H1 (cell line): ENCODE measurements at places on chromosomes 7 and 10. TPM values are rescaled to one million over a fixed set of nuclear protein-coding genes. Genes with fewer than 3 reads are reported as not detected.

DNA sequence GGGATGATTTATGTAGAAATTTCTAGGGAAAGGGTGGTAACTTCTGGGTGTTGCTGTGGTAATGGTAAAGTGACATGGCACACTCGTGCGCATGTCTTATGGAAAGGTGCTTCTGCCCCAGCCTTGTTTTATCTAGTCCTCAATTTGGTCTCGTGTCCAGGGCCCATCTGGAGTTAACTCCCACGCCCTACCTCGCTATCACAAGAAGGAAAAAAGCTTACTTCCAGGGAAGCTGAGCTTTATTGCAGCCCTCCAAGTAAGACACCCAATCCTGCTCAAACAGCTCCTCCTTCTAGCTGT, 611.8 kb downstream of the TNS3 start:
- no peak overlapping the region for H3K27ac ChIP-seq
- H3K27me3 ChIP-seq: no peaks in the 10 kb centered on the region
- H3K4me1 ChIP-seq: no peaks in the 10 kb centered on the region
- H3K4me3 ChIP-seq: no peak overlapping the region

ZWINT gene
- polyA plus RNA-seq: 44.4 and 52.1 TPM in 2 replicates

DNA sequence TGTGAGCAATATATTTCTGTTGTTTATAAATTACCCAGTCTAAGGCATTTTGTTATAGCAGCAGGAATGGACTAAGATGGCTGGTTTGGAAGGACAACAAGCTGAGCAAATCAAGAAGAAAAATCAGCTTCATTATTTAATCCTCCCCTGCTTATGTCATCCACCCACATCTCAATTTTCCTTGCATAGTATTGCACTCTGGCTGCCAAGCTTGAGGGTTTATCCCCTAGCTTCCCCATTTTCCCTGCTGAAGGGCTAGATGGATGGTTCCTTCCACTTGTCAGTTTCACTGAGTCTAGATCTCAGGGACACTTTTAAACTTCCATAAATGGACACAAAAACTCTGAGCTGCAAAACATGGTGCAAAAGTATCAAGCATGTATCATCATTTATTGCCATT, 75.2 kb upstream of the LAMB4 start:
- no peaks in the 10 kb centered on the region for H3K36me3 ChIP-seq
- DNase-seq: no peak
- no peak overlapping the region for H3K4me3 ChIP-seq
- H3K27me3 ChIP-seq: no peaks in the 10 kb centered on the region
- H3K4me1 ChIP-seq: no peaks in the 10 kb centered on the region
- H3K27ac ChIP-seq: no peak overlapping the region

RAB18 gene
- polyA plus RNA-seq: 7.5 and 14.7 TPM in 2 replicates

- no peak overlapping the region for H3K27ac ChIP-seq
- DNase-seq: peak; percentile 53
- no peaks in the 10 kb centered on the region for H3K36me3 ChIP-seq
- H3K4me1 ChIP-seq: no peaks in the 10 kb centered on the region
Observed at GRCh38 chr7:154914996-154915380, 87.9 kb downstream of the PAXIP1 start.

DNA sequence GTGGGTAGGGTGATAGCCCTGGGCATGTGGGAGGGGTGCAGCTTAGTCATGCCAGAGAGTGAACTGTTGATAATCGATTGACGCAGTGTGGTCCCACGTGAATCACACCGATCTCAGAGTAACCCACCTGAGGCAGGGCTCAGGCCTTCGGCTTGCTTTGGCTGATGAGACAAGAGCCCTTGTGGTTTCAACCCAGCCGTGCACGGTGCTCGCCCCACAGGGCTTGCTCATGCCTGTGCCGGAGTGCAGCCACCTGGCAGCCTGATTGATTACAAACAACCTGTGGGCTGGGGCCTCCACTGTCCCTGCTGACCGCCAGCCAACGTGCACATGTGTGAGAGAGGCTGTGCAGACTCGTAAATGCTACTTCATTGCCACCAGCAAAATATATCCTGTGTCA, 144.9 kb upstream of the ADARB2 start:
- no peaks in the 10 kb centered on the region for H3K4me1 ChIP-seq

GRCh38 chr10:62036186-62037081, 134.9 kb downstream of the ARID5B start:
- H3K4me1 ChIP-seq: peaks cover 6% of the 10 kb centered on the region; the same call in 1 of the 2 replicates
- H3K36me3 ChIP-seq: no peaks in the 10 kb centered on the region
- H3K4me3 ChIP-seq: no peak overlapping the region
- H3K27ac ChIP-seq: no peak overlapping the region

DNA sequence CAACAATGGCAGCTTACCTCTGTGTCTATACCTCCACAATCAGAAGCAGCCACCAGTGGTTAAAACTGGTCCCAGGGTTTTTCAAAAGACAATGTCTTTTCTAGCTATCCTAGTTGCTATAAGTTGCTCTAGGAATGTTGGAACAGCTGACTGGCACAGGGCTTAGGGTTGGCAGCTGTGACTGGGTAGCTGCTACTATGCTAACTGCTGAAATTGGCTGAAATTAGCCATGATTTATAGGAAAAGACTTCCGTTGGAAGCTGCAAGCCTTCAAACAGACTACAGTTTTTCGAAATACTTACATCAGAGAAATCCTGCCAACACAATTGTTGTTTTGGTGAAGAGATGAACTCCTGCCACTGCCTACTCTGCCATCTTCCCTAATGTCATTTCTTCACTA, 102.3 kb downstream of the MKX start:
- no peak for DNase-seq
- no peaks in the 10 kb centered on the region for H3K36me3 ChIP-seq
- no peak overlapping the region for H3K4me3 ChIP-seq

GRCh38 chr7:713488-714230, 12.8 kb upstream of the DNAAF5 start:
- H3K36me3 ChIP-seq: peaks cover 3% of the 10 kb centered on the region; the same call in 1 of the 2 replicates
- no peaks in the 10 kb centered on the region for H3K4me1 ChIP-seq
- DNase-seq: no peak

DNA sequence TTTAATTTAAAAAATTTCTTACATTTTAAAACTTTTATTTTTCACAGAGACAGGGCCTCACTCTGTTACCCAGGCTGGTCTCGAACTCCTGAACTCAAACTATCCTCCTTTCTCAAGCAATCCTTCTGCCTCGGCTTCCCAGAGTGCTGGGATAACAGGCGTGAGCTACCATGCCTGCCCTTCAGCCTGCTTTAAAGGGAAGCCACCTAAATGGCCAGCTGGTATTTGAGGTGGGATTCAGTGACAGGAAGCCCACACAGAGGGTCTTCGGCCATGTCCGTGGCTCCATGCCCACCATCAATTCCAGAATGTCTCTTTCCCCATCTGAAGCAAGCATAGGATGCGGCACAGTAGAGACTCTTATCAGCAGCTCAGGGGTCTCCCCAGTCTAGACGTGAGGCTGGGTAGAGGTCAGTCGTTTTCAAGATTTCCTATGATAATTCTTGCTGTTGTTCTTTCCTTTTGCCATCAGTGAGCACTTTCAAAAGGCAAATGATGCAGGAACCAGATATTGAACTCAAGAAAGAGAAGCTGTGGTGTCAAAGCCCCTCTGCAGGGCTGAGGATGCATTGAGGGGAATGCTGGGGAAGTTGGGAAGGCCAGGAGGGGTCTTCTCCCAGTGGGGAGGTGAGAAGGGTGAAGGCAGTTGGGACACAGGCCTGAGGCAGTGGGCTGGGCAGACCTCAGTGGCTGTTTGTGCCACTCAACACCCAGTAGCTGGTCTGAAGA, 291.5 kb upstream of the IGFBP3 start:
- H3K27ac ChIP-seq: no peak overlapping the region
- no peak for DNase-seq
- H3K4me1 ChIP-seq: no peaks in the 10 kb centered on the region

DNA sequence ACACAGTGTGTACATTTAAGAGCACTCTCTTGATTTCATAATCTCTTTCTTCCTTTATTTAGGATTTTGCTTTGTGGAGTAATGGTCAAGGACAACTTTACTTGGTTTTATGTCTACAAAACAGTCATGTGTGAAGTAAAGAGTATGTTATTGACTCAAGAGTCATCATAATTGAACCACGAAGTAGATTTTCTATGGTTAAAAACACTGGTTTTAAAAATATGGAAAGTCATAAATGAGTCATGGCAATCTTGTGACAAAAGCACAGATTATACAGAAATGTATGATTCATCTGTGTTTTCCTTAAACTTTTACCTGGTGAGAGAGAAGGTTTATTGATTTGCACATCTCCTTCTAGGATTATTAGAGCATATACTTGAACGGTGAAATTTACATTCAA, 969.7 kb downstream of the GATA3 start:
- H3K4me1 ChIP-seq: no peaks in the 10 kb centered on the region
- H3K4me3 ChIP-seq: no peak overlapping the region
- DNase-seq: no peak
- H3K27me3 ChIP-seq: no peaks in the 10 kb centered on the region
- H3K36me3 ChIP-seq: no peaks in the 10 kb centered on the region
- no peak overlapping the region for H3K27ac ChIP-seq

GRCh38 chr7:30595436-30596013, 847 bp downstream of the GARS1 start:
- peak overlapping the region; percentile 96 for H3K4me3 ChIP-seq
- no peaks in the 10 kb centered on the region for H3K4me1 ChIP-seq
- H3K36me3 ChIP-seq: peaks cover 22% of the 10 kb centered on the region
- H3K27ac ChIP-seq: peak overlapping the region; percentile 96
- no peaks in the 10 kb centered on the region for H3K27me3 ChIP-seq

DNA sequence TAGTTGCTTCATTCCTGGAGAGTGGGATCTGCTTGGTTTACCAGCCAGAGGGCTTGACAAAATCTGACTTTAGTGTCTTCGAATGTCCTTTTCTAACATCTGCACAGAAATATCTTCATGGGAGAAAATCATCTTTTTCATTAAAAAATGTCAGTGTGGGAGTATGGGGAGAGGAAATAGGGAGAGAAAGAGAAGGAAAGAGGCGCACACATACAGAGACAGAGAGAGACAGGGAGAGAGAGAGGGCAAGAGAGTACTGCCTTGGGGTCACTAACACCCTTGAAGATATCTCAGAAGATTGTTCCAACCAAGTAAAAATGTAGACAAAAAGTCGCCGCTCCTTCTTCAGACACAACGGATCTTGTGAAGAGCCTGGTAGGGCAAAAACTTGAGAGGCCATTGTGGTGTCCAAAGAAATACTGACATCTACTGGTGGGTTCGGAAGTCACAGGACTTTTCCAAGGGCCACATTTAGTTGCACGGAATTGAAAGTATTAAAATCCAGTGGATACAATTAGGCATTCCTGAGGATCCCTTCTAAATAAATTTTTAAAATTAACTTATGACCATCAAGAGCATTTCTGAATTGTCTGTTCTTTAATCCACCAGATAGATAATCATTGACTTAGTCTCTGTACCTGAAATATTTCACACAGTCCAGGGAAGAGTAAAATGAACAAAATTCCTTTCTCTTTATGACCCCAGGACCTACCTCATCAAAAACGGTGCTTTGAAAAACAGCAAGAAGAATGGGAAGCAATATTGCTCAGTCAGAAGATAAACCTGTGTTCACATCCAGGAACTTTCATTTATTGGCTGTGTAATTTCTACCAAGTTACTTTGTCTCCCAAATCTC, 29.7 kb downstream of the VIM start:
- no peaks in the 10 kb centered on the region for H3K27me3 ChIP-seq
- H3K36me3 ChIP-seq: no peaks in the 10 kb centered on the region
- H3K4me3 ChIP-seq: no peak overlapping the region
- no peaks in the 10 kb centered on the region for H3K4me1 ChIP-seq

GRID1 gene
- 0.30 and 0.31 TPM in 2 replicates for polyA plus RNA-seq

LAMB4 gene
- not detected in 2 replicates for polyA plus RNA-seq

GIMAP8 gene
- not detected in 2 replicates for polyA plus RNA-seq

TWNK gene
- 15.4 TPM in 2 replicates for polyA plus RNA-seq

GRCh38 chr10:22340329-22341189, 4.7 kb upstream of the SPAG6 start:
- H3K27me3 ChIP-seq: peaks cover 65% of the 10 kb centered on the region
- no peaks in the 10 kb centered on the region for H3K36me3 ChIP-seq
- H3K4me3 ChIP-seq: peak overlapping the region; percentile 32
- DNase-seq: no peak
- peaks cover 6% of the 10 kb centered on the region for H3K4me1 ChIP-seq

DNA sequence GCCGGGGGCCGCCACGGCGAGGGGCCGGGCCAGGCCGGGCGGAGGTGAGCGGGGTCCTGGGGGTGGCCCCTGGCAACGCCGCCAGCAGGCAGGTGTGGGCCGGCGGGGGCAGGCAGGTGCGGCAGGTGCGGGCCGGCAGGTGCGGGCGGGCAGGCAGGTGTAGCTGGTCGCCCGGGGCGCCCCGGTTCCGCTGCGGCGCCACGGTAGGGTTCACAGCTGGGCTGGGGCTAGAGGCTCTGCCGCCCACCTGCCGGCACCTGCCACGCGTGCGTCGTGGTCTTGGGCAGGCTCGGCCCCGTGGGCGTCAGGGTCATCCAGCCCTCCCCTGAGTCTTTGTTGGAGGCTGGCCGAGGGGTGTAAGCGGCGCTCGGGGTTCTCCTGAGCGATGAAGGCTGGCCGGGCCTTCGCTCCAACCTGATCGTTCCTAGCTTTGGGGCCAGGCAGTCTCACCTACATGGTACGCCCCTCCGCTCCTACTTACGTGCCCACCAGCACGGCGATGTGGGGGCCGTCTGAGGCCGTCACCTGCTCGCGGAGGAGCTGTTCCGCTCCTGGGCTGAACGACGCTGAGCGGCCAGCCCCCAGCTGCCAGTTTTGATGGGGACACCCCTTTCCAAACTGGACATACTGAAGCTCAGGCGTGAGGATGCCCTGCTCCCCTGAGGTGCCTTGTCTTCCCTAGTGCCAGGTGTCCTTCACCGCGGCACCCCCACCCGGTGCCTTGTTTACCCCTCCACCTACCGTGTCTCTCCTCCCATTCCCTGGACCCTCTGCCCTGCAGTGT, 493 bp downstream of the ZMIZ2 start:
- no peaks in the 10 kb centered on the region for H3K36me3 ChIP-seq
- no peaks in the 10 kb centered on the region for H3K4me1 ChIP-seq
- H3K27ac ChIP-seq: no peak overlapping the region; the same call in 1 of the 2 replicates
- no peak for DNase-seq
- H3K4me3 ChIP-seq: peak overlapping the region; percentile 86
- H3K27me3 ChIP-seq: no peaks in the 10 kb centered on the region

GRCh38 chr7:27141137-27141922, 2.2 kb downstream of the HOXA5 start:
- no peaks in the 10 kb centered on the region for H3K4me1 ChIP-seq
- no peak overlapping the region for H3K27ac ChIP-seq
- DNase-seq: no peak
- peaks cover 99% of the 10 kb centered on the region for H3K27me3 ChIP-seq
- H3K36me3 ChIP-seq: no peaks in the 10 kb centered on the region
- H3K4me3 ChIP-seq: no peak overlapping the region

GRCh38 chr7:133431134-133431724, 178.4 kb downstream of the EXOC4 start:
- no peak overlapping the region for H3K4me3 ChIP-seq
- H3K27me3 ChIP-seq: no peaks in the 10 kb centered on the region
- DNase-seq: no peak
- peaks cover 1% of the 10 kb centered on the region; the same call in 1 of the 2 replicates for H3K4me1 ChIP-seq
- H3K27ac ChIP-seq: no peak overlapping the region
